CD4-positive, alpha-beta T cell treated with Interleukin-17A for 4 hours (primary cell): ENCODE measurements at places on chromosomes 5 and 9.
A peak's percentile ranks its signal among the peaks of the same experiment; 100 is the strongest.

GRCh38 chr9:136860933-136861873, 4.9 kb downstream of the EDF1 start:
- no peak for DNase-seq

GRCh38 chr5:148966938-148967337, 95.9 kb downstream of the SH3TC2 start:
- no peak for DNase-seq

DNA sequence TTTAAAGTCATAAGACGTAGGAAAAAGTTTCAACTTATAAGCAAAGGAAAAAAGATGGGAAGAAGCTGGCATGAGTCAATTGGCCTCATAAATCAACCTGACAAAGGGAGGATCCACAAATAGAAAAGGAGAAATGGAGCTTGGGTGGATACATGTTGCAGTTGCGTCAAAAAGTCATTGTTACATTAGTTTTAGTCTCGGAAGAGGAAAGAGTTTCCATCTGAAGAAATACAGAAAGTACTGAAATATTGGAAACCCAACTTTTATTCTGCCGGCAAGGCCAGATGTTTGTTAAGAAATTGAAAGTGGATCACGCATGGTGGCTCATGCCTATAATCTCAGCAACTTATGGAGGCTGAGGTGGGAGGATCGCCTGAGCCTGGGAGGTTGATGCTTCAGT, 11.3 kb upstream of the TIMD4 start:
- no peak for DNase-seq

GRCh38 chr5:54073735-54074134, 236.6 kb downstream of the ARL15 start:
- no peak for DNase-seq

DNA sequence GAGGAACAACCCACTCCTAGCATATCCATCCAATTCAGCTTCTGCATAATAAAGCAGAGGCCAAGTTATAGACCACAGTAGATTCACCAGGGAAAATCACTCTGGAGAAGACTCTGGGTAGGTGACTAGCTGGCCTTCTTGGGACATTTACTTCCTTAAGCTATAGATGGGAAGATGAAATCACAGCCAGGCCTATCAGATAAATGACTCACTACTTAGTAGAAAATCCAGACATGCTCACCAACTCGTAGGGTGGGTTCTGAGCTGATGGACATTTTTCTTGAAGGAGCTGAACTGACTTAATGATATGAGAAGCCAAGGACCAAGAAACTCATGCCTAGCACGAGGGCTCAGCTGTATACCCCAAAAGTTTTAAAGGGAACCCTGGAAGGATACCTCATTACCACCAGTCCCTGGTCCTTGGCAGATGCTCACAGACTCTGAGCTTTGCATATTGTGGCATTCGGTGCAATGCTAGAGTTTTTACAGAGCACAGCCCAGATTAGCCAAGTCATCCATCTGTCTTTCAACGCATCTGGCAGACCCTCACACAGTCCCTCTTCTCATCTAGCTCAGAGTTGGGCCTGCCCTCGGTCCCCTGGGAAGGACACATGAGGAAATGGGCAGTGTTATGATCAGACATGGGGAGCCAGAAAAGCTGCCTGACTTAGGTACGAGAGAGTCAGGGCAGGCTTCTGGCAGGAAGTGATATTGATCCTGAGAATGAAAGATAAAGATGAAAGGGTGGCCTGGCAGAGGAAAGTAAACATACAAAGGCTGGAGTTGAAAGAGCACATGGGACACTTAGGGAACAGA, 15.0 kb downstream of the ACSL6 start:
- no peak for DNase-seq

GRCh38 chr5:10724781-10725507, 36.1 kb downstream of the DAP start:
- no peak for DNase-seq

GRCh38 chr5:179279347-179280094, 65.7 kb downstream of the ADAMTS2 start:
- no peak for DNase-seq

DNA sequence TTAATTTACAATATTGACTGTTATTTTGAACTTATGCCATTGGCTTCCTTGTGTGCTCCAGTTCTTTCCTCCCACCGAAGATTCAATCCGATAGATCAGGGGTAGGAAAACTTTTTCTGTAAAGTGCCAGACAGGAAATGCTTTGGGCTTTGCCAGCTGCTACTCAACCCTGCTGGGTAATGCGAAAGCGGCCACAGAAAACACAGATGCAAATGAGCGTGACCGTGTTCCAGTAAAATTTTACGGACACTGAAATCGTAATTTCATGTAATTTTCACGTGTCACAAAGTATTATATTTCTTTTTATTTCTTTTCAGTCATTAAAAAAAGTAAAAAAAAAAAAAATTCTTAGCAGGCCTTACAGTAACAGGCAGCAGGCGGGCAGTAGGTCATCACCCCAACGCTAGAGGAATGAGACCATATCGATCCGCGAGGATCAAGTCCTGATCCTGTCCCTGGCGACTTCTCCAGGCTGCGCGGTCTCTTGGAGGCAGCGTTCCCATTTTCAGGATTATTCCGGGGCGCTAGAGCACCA, 599 bp downstream of the NMRK1 start:
- peak; percentile 61 for DNase-seq

GRCh38 chr9:114524247-114524681, 19.0 kb upstream of the WHRN start:
- no peak for DNase-seq

GRCh38 chr9:108951578-108951977, 17.4 kb downstream of the ABITRAM start:
- DNase-seq: no peak

- no peak for DNase-seq
Measured at GRCh38 chr5:31346896-31347551, 153.5 kb downstream of the CDH6 start.

DNA sequence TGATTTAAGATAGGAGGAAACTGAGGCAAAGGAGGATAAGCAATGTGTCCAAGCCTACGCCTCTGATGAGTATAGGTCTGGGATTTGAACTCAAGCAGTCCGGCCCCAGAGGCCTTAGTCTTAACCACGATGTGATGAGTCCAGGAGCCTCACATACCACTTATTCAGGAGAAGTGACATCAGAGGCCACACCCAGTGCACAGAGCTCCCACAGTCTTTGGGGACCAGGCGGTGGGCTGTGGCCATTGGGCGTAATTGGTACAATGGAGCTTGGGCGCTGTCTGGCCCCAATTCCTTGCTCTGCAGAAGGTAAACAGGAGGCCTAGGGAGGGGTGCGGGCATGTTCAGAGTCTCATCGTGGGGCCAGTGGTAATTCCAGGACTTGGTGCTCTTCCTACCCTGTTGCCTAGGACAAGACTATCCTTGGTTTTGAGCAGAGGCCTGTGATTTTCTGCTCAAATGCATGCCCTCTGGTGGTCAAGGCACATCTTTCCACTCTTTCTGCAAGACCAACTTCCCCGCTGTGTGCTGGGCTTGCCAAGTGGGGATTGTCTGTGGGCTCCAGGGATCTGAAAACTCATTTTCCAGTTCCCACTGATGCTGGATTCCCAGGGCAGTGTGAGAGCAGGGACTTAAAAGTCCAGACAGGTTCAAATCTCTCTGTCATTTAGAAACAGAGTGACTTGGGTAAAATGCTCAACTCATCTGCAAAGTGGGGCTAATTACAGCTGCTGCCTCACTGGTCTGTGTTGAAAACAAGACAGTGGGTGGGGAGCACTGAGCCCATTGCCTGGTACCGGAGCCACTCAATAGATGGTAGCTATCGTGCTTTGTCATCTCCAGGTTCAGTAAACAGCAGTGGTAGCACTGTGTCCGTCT, 15.8 kb downstream of the NDST1 start:
- DNase-seq: peak; percentile 52

DNA sequence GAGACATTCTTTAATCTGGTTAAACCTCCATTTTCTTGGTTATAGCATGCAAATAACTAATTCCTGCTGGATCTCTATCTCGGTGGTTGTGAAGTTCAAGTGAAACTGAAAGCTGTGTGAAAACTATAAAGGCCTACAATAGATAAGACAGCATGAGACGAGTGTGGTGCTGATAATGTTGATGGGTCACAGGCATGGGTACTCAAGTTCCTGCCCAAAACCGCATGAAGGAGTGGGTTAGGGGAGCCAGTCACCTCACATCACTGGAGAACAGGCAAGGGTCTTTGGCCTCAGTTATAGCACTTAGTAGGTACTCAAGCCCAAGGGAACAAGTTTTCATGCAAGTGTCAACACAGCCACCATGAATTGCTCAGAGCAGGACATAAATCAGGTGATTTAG, 16.7 kb downstream of the HMHB1 start:
- peak; percentile 17 for DNase-seq

GRCh38 chr9:16763946-16764345, 106.5 kb downstream of the BNC2 start:
- no peak for DNase-seq

- DNase-seq: no peak
Measured at GRCh38 chr5:155929112-155929511, 397.9 kb upstream of the SGCD start.

DNA sequence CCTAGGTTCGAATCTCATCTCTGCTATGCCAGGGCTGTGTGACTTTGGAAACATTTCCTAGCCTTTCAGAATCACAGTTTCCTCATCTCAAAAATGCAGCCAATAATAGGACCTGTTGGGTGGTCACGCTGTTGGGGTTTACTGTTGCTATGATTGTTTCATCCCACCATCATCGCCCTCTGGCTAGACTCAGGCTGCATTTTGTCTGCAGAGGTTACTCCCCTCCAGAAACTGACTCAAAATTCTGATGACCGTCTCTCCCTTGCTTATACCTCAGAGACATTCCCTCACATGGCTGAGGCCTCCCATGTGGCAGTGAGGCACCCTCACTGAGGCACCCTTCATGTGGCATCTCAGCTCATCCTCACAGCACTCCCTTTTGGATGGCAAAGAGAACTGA, 61.6 kb downstream of the COL27A1 start:
- DNase-seq: no peak
